Occipital lobe (tissue), 3 donors: ENCODE measurements at places on chromosomes 11 and 22.

GRCh38 chr22:17764036-17764435 is 10.2 kb downstream of the BID start:
- DNase-seq: no peak

- no peak for DNase-seq
Measured at GRCh38 chr11:72635309-72635915, 38.8 kb downstream of the PDE2A start.

GRCh38 chr11:60498853-60499252 is 6.3 kb downstream of the MS4A12 start:
- no peak for DNase-seq

DNA sequence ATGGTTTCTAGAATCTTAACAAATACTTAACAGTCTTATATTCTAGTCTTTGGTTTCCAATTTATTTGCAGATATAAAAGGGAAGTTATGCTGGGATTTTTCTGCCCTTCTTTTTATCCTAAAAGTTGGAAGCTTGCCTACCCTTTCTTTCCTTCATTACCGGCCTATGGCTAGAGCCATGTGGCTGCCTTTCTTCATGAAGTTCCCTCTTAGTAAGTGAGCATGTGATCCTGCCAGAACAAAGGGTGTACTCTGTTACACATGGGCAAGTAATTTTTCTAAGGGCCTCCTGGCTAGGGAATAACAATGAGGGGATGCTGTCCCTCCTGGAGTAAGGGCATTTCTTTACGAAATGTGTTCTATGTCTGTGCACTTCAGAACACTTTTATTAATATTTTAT is 252.1 kb upstream of the PITPNB start:
- no peak for DNase-seq

DNA sequence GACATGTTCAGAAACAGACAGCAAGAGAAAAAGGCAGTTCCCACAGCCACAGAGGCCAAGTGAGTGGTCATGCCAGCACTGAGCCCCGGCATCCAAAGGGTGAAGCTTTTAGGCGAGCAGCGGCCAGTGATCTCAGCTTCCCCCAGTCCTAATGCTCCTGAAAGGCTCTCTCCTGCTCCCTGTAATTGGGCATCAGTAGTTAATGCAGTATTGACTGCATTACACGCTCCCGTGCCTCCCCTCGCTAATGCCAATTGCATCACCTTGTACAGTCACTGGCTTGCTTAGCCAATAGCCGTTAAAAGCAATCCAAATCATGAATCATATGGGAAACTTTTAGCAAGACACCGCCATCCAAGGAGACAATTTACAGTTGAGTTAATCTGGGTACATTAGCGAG is 4.9 kb downstream of the LMO1 start:
- DNase-seq: no peak

- DNase-seq: no peak
Measured at GRCh38 chr11:555227-555779, 5.2 kb downstream of the LMNTD2 start.

- DNase-seq: no peak
Measured at GRCh38 chr11:15707971-15708370, 593.2 kb downstream of the INSC start.

GRCh38 chr11:76207642-76208401 is 1.5 kb upstream of the WNT11 start:
- no peak for DNase-seq

DNA sequence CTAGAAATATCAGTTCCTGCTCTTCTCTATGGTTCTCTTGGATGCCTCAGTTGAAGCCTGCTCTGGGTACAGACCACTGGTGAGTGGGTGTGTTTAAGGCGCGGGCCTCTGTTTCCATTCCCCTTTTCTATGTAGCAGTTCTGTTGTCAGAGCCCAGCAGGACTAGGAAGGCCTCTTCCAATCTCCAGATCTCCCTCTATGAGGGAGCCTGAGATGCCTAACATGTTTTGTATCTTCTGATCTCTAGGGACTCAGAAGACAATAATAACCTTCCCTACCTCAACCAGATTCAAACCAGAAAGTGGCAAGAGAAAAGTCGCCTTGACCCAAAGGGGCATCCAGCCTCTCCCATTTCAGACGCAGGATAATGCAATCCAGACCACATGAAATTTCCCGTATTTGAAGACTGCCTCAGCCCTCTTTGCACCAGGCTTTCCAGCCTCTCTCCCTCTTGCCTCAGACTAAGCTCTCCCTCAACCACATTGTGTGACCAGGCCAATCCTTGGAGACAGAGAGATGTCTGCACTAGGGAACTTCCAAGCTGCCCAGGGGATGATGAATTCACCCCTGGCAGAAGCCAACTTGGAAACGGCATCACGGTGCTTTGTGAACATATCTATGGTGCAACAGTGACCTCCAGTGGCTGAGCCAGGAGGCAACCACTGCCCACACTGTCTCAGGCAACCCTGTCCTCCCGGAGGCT is 150.1 kb upstream of the UBASH3B start:
- peak; percentile 78 for DNase-seq

GRCh38 chr11:128200467-128200866 is 386.9 kb downstream of the ETS1 start:
- no peak for DNase-seq

DNA sequence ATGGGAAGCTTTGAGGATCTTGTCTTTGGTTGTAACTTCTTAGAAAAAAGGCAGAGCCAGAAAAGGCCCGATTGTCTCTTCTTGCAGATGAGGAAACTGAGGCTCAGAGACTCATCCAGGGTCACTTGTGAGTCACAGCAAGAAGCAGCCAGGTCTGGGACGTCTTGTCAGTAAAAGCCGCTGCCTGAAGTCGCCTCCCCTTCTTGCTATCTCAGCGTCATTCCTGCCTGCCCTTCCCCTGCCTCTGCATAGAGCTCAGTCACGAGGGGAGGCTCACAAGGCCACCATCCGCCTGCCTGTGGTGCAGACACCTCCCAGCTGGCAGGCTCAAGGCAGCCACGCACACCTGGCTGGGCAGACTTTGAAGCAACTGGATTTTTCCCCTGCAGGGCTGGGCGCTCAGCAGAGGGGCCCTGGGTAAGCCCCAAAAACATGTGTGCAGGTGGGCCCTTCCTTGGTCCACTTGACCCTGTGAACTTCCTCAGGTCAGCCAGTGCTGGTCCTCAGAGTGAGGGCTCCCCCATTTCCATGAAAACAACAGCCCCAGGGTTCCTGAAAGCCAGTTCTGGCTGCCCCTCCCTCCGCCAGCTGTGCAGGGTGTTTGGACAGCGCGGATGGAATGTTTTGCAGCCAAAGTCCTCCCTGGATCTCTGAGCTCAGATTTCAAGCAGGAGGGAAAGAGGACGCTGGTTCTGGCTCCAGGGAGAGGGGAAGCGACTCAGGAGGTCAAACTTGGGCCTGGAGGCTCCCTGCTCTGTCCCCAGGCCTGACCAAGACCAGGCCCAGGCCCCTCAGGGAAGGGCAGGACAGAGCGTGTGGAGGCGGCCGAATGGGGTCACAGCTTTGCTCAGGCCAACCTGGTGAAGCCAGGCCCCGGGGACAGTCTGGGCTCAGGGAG is 6.0 kb upstream of the RAB3IL1 start:
- no peak for DNase-seq

DNA sequence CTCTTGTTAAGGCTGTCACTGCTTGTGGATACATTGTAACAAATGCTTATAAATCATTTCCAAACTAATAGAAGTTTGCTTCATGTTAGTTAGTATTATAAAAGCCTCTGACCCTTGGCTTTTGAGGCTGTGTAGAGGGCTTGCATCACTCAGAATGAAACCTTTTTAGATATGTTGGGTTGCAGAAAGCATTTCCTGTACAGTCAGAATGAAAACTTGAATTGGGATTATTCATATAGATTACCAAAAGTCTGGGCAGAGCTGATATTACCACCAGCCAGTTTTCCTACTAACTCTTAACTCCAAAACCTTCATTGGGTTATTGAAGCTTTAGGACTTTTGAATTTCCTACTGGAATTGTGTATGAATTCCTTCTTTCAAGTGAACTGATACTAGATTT is 12.0 kb downstream of the KMT2A start:
- no peak for DNase-seq

DNA sequence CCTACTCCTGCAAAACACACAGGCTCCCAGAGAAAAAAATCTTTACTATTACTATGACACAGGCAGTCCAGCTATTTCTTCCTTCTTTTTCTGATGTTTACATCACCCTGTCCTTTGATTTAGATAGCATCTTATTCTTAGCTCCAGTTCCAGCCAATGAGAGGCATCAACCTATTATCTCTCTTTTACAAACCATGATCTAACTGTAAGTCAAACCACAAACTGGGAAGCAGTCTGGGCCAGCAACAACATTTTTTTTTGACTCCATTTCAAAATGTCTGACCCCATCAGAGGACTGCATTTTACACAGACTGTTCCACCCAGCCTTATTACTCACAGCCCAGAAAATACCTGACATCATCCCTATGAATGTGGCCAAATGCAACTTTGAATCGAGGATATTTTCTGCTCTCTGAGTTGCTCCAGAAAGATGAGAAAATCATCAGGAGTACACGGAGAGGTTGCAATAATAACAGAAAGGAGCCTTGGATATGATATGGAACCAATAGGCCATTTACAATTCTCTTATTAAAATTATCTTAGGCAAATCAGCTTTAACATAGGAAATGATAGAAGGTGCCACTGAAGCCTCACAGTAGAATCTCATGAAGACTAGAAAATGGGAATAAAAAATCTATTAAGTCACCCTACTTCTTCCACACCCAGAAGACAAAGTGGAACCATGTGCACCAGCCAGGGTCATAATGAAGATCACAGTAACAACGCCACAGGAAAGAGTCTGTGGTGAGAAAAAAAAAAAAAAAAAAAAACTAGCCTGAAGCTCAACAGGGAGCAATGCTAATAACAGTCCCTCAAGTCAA is 21.2 kb downstream of the TBRG1 start:
- DNase-seq: no peak

GRCh38 chr11:109960831-109961230 is 132.4 kb upstream of the ZC3H12C start:
- peak; percentile 3 for DNase-seq

DNA sequence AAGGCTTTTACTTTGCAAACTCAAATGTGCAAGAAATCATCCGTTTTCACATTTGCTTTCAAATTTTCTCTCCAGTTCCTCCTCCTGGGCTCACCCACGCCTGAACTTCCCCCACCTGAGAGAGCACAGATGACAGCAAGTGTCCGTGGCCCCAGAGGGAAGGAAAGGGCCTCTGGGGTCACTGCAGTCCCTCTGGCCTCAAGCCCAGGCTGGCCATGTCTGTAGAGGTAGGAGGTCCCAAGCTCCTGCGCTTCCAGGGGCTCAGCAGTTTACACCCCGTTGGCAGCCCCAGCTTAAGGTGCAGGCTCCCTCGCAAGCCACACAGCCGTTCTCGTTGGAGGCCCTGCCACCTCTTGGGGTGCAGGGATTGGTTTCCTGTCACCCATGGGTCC is 40.5 kb upstream of the PRDM11 start:
- no peak for DNase-seq

GRCh38 chr11:1810761-1811160 is 24.0 kb upstream of the SYT8 start:
- no peak for DNase-seq

DNA sequence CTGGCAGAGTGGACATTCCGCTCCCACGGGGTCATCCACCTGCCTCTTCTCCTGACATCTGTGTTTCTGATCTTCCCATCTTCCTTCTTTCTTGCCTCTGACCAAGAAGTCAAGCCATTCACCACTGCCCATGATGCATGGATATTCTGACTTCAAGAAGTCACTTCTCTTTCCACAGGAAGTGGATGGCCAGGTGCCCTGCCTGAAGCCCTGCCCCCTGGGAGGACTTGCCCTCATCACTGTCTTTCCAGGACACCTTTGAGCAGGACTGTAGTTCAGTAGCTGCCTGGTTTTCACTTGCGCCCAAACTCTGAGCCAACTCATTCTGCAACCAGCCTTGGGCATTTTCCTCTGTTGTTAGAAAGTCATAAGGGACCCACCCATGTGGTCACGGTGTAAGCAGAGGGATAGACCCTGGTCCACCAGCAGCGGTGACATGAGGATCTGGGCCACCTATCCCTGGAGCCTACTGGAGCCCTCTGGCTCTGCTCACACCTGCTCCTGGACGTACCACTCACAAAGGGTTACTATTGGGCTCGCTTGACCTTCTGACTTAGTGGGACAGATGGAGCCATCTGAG is 6.9 kb downstream of the CYTH4 start:
- no peak for DNase-seq

DNA sequence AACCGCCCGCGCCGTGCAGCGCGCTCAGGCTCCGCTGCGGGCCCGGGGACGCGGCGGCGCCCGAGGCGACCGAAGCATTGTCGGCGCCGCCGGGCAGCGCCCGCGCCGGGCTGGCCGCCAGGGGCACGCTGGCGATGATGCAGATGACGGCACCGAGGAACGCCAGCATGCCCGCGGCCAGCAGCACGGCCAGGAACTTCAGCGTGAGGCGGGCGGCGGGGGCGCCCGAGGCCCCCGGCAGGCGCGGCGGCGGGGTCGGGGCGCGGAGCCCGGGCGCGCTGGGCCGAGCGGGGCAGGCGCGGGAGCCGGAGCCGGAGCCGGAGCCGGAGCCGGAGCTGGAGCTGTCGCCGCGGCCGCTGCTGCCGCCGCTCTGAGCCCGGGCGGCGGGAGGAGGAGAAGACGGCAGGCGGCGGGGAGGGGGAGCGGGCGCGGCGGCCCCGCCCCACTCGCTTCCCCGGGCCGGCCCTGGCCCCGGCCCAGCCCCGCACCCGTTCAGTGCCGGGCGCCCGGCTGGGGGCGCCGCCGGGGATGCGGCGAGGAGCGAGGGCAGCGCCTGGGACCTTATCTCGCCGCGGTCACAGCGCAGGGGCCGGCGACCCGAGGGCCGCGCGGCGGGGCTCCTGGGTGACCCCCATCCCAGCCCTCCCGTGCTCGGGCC is at the start of gene NPTXR:
TSS of gene NPTXR (minus strand) at position 372 of the 658 bp plus-strand sequence.
- no peak for DNase-seq

DNA sequence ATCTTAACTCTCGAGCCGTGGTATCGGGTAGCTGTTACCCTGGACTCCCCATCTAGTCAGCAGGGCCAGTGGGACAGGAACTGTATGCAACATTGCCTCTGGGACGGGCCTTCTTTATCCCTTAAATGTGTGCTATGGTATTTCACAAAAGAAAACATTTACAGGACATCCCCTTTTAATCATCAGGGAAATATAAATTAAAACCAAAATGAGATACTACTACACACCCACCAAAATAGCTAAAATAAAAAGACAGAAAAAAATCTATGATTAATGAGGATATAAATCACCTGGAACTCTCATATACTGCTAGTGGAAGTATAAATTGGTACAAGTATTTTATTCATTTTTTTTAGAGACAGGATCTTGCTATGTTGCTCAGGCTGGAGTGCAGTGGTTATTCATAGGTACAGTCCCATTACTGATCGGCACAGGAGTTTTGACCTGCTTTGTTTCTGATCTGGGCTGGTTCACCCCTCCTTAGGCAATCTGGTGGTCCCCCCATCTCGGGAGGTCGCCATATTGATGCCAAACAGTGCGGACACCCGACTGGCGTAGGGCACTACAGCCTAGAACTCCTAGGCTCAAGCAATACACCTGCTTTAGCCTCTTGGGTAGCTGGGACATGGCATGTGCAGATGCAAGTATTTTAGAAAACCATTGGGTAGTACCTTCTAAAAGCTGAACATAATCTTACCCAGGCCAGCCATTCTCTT is 9.3 kb downstream of the RSPH14 start:
- no peak for DNase-seq

DNA sequence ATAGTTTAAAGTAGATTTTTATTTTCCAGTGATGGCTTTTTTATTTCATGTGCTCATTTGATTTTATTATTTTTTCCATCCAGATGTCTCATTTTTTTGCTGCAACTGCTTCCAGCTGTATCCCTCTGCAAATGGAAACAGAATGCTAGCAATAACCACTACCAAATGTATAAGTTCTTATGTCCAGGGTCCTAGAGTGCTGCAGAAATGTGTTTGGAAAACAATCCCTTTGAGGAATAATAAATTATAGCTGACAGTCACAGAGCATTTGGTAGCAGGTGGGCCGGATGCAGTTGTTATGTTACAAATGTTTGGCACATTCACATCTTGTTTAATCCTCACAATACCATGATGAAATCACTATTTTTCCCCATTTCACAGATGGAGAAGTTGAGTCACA is 300.7 kb upstream of the PDGFD start:
- DNase-seq: no peak
